SIG-M5 (cell line): ENCODE measurements at places on chromosomes 2 and 18.
A peak's percentile ranks its signal among the peaks of the same experiment; 100 is the strongest.

DNA sequence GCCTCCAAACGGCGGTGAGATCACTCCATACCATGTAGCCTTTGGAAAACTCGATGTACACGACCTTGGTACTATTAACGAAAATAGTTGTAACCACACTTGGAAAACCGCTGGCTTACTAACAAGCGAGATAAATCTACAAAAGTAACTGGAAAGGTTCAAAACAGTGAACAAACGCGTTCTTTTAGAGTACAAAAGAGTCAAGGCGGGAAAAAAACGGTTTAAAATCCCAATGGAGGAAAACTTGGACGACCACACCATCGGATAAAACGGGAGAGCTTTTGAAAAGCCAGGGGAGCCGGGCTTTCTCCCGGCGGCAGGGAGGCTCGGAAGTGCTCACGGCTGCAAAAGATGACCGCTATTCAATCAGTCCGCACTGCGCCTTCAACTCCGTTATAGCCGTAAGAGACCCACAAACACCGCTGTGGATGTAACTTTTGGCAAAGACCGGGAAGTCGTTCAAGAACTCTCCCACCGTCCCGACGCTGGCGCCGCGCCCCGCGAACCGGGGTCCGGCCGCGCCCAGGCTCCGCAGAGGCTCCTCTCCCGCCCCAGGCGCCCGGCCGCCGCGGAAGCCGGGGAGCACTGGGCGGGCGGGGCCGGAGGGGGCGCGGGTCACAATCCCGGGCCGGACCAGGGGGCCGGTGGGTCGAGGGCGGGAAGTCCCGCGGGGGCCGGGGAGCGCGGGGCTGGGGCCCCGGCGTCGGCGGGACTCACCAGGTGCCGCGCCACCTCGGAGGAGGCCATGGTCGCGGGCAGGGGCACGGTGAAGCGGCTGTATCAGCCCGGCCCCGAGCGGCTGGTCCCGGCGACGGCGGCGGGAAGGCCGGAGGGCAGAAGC lies 465 bp downstream of the SEPTIN10 start:
- DNase-seq: no peak

- no peak for DNase-seq
These were observed 63.8 kb downstream of the SOWAHC start for GRCh38 chr2:109677835-109678580.

GRCh38 chr2:157897106-157897971 lies 21.2 kb upstream of the ACVR1 start:
- DNase-seq: no peak

- no peak for DNase-seq
These were observed 279.7 kb downstream of the NRXN1 start for GRCh38 chr2:50752237-50752636.

- DNase-seq: no peak
These were observed 13.6 kb upstream of the CYP27C1 start for GRCh38 chr2:127233710-127234109.

GRCh38 chr2:239897596-239898235 lies 127.4 kb downstream of the NDUFA10 start:
- DNase-seq: no peak

- DNase-seq: no peak
These were observed 103.3 kb downstream of the PLA2R1 start for GRCh38 chr2:159959136-159959535.

GRCh38 chr2:165185633-165186032 lies 18.2 kb downstream of the SCN3A start:
- DNase-seq: no peak

DNA sequence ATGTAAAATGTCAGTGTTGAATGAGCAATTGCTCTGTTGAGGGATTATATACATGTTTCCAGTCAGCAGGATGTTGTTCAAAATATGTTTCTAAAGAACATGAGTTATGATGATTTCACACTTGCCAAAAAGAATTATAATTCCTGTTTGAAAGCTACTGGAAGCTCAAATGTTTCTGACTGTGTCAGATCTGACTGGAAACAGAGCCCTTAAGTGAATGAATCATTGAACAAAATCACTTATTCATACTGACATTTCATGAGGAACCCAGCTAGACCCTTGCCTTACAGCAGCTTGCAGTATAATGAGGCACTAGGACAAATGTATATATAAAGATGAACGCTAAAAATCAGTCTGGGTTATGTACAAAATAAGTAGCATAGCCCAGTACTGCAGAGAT lies 35.4 kb upstream of the ITGAV start:
- no peak for DNase-seq

- no peak for DNase-seq
These were observed 9.1 kb downstream of the RND3 start for GRCh38 chr2:150478200-150478974.

GRCh38 chr18:60675126-60675525 lies 302.6 kb upstream of the MC4R start:
- DNase-seq: no peak

GRCh38 chr2:107313316-107313715 lies 427.3 kb upstream of the ST6GAL2 start:
- no peak for DNase-seq

- no peak for DNase-seq
These were observed 316.5 kb downstream of the IRS1 start for GRCh38 chr2:226483143-226483542.

DNA sequence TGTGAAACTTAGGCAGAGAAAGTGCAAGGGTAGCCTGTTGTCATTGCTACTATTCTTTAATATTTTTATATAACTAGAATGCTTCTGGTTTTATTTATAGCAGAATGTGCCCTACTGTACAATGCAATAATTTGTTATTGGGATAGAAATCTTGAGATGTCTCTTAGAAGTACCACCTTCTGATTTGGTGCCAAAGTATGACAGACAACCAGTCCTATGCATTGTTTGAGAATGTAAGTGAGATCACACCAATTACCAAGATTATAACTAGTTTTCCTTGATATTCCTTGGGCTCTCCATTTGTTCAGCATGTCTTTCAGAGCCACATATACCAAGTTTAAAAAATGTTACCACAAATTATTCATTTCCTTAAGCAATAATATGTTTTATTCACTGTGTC lies 399.7 kb downstream of the CPS1 start:
- no peak for DNase-seq

DNA sequence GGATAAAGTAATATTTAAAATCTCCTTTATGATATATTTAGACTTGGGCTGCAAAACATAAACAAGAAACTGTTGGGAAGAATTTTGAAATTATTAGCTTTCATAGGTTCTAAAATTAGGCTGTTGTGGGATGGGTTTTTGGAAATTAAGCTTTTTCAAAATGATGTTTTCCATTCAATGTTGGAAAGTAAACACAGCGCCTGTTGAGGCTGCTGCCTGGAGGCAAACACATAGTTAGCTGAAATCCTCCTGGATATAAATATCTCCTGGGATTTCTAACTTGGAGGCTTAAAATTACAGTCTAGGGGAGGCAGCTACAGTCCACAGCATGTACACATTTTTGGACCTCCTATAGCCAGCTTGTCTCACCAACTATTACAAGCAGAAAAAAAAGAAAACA lies 197.3 kb downstream of the DCC start:
- no peak for DNase-seq

DNA sequence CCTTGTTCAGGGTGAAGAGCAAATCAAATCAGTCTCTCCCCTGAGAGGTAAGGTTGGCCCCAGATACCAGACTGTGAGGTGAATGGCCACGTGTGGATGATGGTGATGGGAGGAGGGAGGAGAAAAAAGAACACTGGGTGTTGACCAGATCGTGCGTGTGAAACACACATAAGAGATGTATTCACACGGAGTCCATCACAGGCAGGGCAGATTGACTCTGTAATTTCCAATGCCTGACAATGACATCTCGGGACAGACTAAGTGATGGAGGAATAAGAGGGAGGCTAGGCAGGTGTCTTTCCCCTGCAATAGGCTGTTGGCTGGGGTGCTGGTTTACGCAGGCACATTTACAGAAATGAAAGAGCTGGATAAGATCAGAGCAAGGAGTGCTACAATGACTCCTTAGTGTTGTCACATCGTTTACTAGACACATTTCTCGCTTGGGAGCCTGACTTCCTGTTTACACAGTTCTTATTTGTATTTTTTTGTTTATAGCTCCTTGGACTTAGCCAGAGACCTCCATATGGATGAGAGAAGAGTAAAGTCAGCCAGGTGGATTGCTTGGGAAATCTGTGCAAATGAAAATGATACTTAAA lies 43.1 kb downstream of the CPO start:
- DNase-seq: no peak

DNA sequence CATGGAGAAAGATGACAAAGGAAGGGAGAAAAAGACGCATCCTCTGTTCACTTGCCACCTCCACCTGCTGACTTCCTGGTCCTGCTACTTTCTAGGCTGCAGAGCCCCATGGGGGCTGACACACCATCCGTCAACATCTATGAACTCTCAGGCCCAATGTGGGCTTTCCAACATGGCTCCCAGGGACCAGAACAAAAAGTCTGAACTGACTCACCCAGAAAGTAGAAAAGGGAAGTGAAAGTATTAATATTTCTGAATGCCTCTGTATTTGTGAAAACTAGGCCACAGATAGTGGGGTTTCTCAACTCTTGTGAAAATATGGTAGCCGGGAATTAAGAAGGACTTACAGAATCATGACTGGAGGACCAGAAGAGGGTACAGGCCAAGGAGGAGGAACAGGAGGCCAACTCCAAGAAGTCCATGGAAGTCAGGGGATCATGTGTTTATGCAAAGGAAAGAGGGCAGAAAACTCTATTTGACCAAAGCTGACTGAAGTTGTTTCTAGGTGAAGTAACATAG lies 123.1 kb upstream of the CAB39 start:
- DNase-seq: peak; percentile 68

DNA sequence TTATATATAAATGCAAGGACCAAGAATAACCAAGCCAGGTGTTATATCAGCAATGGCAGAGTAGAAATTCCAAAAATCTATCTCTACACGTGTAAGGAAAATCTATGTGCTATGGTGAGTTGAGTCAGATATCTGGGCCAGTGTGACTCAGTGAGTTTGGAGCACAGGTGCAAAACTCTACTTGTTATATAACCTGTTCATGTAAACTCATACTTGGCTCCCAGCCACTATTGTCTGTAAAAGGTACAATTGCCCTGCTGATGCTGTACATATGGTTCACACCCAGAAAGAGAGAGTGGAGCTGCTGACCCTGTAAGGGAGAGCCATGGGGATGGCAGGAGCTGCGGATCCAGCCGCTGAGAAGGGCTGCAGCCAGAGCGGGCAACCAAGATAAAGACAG lies 112.0 kb downstream of the TRABD2A start:
- DNase-seq: no peak

- DNase-seq: no peak
These were observed 631.8 kb upstream of the RAB6C start for GRCh38 chr2:129347486-129348217.

- no peak for DNase-seq
These were observed 1858.4 kb upstream of the PIK3C3 start for GRCh38 chr18:40096675-40097074.

- DNase-seq: no peak
These were observed 8.5 kb upstream of the CELF4 start for GRCh38 chr18:37574113-37574512.

DNA sequence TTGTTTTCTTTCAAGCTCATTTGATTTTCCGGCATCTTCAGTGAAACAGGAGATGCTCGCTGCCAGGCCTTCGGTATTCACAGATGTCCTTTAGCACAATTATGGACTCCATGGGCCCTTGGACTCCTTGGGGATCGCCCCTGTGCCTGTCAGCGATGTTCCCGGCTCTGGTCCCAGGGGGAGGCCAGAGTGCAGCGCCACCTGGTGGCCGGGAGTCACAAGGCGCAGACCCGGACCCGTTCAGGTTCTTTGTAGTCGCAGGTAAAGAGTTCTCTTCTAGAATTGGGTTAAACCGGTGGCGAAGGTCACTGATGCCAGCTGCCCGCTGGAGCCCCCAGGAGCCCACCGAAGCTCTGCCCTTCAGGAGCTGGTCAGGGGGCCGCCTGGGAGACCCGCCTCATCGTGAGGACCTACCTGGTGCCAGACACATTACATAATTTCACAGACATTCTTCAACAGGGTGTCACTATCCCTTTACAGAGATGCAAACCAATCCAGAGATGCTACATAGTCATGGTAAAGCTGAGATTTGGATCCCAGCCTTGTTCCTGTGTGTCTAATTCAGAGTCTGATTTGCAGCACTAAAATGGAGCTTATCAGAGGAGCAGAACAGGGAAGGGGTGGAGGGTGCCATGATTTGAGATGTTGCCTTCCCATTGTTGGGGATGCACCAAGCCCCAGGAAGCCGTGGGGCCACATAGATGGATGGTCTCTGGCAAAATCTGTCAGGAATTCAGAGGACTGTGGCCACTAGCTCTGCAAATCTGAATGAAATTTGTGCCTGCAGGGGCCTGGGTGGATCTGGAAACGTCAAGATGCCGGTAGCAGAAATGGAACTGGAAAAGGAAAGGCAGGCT lies 6.0 kb upstream of the INPP5D start:
- no peak for DNase-seq

DNA sequence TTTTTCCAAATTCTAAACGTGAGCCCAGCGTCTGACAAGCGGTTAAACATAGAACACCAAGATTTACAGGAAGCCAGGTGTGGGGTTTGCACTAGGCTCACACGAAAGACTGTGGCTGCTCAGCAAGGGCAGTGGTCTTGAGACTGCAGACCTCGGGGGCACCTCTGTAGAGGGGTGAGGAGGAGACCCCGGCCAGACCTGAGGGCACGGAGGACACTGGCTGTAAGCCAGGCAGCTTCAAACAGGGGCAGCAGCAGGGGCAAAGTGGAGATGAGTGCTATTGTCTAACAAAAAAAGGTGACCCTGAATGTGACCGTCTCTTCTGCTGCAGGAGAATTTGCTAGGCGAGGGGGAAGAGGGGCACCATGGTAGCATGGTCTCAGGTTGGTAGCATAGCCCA lies 140.3 kb downstream of the CYP26B1 start:
- no peak for DNase-seq

DNA sequence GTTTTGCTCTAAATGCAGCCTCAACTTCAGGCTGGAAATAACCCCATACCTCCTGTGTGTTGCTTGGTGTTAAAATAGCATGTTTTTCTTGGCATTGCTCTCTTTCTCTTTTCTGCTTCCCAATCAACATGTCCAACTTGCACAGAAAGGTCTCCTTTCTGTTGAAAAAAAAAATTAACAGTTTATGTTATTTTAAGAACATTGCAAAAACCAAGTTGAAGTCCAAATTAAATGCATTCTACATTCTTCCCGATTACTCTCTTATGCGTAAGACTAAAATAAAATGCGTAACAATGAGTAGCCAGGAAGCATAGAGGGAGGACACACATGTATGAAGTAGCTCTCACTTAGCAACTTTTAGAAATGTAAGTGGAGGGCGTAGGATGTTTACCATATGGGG lies 1406.1 kb upstream of the NXPH2 start:
- DNase-seq: no peak

- DNase-seq: no peak
These were observed 98.2 kb upstream of the NPAS2 start for GRCh38 chr2:100721693-100722092.

DNA sequence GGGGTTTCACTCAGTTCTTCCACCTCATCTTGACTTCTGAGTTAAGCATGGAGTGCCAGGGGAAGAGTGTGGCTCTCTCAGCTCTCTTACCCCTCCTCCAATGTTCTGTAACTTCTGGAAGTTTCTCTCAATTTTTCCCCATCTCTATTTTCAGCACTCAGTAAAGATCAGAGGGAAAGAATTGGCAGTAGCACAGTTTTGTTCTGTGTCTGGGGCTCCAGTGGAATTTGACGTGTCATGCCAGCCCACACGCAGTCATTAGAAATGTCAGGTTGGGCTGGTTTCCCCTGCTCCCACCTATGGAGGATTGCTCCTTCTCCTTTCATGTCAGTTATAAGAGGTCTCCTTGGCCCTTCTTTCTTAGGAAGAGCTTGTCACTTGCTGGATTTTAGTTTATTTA lies 104.6 kb upstream of the COL3A1 start:
- DNase-seq: no peak

- DNase-seq: no peak
These were observed 137.7 kb upstream of the CYP1B1 start for GRCh38 chr2:38213619-38214167.

GRCh38 chr18:49804096-49804495 lies 9.2 kb downstream of the ACAA2 start:
- DNase-seq: no peak
